ENCODE measurements at places on chromosomes 6 and 20.
A peak's percentile ranks its signal among the peaks of the same experiment; 100 is the strongest.

GRCh38 chr6:169991031-169991390 is 239.6 kb downstream of the ERMARD start:
- no peak for DNase-seq

DNA sequence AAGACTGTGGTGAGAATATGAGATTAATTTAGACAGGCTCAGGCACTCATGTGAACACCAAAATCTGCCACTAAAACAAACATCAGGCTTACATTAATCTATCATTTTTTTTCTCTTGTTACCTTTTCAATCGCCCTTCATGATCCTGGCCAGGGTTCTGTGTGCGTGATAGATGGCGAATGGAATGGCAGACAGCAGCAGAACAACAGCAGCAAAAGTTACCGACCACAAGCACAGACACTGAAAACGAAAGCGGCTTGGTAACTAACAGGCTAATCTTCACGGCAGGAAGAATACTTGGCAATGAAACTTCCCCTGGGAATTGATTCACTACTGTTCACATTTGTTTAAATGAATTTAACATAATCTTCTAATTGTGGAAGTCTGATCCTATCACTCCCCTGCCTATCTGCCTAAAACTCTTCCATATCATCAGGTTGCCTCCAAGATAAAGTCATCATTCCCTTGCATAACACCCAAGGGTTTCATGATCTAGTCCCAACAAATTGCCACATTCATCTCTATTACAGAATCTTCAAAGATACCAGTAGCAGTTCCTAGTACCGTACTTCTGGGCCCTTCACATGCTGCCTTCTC is 28.7 kb downstream of the PTPRK start:
- DNase-seq: peak; percentile 78

- no peak for DNase-seq
These were observed 16.7 kb downstream of the EDN3 start for GRCh38 chr20:59316911-59317731.

GRCh38 chr6:45566882-45567281 is 189.1 kb upstream of the SUPT3H start:
- DNase-seq: peak; percentile 66

DNA sequence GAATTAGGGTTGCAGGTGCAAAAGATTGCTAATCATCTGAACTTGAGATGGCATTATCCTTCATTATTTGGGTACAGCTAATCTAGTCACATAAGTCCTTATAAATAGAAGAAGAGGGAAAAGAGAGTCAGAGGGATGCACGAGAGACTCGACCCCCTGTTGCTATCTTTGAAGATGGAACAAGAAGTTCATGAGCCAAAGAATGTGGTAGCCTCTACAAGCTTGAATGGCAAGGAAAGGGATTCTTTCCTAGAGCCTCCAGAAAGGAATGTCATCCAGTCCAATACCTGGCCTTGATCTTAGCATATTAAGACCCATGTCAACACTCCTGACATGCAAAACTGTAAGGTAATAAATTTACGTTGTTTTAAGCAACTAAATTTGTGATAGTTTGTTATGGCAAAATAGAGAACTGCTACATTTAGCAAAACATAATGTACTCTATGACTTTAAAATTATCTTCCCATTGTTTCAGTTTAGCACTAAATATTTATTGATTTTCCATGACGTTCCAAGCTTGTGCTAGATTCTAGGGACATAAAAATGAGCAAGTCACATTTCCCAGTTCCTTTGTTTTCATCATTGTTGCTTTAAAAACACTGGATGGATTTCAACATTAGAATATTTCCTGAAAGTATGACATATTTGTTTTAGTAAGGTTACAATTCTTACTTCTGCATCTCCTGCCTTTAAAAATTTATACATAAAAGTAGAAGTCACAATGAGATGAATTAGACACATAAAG is 12.7 kb downstream of the MANEA start:
- DNase-seq: no peak

DNA sequence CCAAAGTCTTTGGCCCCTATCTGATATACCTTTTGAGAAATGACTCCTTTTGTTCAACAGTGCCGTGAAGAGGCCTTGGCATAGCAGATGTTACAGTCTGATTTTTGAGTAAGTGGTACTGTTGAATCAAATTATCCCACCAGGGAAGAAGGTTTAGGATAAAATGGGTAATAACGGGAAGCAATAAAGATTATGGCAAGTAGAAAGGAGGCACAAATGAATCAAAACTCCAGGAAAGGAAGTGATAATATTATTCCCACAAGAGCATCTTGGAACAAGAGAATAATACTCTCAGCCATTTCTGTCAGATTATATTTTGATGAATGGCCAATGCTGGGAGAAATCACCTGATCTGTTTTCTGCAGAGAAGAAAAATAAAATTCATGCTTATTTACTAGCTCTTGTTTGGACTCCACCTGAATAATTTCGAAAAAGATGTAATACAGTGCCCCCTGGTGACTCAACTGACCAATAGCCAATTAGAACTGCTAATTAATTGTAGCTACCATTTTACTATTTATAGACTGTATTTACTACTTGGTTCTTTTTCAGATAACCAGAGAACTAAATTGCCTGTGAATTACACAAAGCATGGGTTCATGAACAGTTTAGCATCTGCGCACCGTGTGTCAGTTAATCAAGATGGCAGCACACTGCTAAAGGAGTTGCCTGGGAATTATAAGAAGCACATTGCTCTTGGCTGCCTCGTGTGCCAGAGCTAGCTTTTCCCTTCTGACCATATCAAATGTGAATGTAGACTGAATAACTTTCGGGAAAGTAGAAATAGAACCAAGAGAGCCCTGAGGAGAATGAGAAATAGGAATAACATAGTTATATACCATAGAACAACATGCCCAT is 78.5 kb upstream of the TRDN start:
- DNase-seq: peak; percentile 40

GRCh38 chr6:109299776-109300564 is 82.3 kb downstream of the CD164 start:
- no peak for DNase-seq

GRCh38 chr6:104704191-104704590 is 155.5 kb downstream of the HACE1 start:
- DNase-seq: peak; percentile 25

- no peak for DNase-seq
These were observed 126.9 kb upstream of the UFL1 start for GRCh38 chr6:96394727-96395126.

DNA sequence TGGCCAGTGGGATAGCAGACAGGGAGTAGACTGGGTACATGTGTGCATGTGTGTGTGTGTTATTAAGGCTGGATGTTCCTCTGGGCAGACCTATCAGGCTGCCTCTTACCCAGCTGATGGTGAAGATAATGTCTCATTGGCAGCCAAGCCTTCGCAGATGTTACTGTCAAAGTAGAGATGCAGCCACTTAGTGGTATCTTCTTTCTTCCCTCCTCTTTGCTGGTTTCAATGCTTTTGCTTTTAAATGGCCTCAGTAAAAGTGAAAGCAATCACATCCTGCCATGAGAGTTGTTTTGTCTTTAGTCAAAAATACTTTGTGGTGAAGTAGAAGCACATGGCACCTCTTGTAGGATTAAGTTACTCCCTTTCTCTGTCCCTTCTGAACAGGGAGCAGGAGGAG is 57.5 kb downstream of the SNRNP48 start:
- DNase-seq: no peak

DNA sequence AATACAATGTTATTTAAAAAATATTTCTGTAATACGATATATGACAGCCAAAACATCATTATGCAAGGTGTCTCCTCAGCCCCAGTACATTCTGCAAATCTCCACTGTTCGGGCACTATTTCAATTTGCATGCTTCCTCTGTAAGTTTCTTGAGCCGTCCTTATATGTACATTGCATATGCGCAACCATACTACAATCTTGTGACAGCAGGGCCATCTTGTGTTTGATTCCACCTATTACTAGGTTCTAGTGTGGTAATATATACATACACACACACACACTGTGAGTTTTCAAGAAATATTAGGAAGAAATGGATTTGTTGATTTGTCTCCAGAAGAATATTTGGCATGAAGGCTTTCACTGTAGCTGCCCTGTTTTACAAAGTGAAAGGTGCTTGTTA is 9.8 kb downstream of the LYRM4 start:
- no peak for DNase-seq

DNA sequence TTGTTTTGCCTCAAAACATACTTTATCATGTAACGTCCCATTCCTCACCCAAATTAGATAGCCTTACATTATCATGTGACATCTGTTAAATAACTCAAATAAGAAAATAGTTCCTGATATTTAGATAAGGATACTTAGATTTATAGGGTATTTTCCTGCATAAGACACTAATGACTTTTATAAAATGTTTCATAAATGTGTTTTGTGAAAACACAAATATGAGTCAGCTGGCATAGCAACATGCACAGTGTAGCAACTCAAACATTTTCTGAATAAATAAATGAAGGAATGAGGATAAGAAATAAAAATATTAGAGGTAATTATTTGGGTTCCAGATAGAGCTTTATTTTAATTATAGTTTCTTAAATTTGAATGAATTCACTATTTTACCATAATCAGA is 460.4 kb upstream of the PLCB4 start:
- no peak for DNase-seq

DNA sequence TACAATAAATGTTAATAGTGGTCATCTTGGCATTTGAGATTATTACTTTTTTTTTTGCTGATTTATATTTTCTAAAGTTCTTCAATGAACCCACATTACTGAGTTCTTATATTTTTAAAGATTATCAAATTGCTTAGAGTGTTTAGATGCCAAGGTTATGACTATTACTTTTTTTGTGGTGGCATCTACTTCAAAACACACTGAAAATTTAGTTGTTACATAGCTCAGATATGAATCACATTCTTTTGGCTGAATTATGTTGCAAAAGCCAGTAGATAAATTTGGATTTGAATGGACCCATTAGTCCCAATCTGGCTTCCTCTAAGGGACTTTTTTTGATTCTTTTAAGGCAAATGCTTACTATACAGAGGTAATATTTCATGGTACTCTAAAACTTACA is 8.9 kb downstream of the UTRN start:
- peak; percentile 79 for DNase-seq

DNA sequence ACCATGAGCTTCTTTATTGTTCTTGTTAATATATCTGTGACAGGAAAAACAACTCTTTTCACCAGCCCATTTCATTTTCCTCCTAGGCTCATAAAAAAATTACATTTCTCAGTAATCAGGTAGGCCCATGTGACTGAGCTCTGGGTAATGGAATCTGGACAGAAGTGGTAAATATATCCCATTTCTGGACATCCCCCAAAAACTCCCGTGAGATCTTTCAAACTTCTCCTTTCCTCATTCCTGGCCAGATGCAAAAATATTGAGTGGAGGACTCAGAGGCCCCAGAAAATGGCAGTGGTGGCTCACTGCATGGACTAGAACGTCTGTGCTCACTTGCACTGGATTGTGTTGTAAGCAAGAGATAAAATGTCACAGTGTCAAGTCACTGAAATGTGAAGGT is 3.8 kb upstream of the CHD6 start:
- DNase-seq: no peak

DNA sequence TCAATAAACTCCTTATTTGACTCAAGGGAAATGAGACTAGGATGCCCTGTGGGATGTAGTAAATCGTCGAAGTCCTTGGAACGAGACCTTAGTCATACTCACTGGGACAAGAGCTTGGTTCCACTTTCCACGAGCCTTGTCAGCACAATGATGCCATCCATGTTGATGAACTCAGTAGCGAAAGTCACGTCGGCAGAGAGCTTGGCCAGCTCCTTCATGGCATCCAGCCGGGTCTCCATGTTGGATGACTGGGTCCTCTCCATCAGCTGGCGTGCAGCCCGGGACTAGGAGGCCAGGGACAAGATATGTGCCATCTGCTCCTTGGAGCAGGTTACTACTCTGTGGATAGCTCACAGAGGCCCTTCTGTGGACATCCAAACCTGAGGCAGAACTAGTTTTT is 17.5 kb downstream of the ELMO2 start:
- no peak for DNase-seq

DNA sequence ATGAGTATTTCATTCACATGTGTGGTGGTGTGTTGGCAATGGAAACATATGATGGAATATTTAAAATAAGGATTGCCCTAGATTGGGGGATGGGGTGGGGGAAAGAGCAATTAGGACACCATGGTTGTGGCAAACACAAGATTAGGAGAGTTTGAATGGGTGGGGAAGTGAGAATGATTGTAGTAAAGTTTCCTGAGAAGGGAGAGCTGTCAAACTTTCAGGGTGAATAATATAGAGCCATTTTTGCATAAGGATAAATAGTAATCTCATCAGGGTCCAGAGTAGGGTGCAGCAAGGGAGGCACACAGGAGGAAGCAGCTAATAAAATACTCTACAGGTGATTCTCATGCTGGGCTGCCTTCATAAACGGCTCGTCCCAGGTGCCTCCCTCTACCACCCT is 294.9 kb upstream of the MARCKS start:
- DNase-seq: no peak

DNA sequence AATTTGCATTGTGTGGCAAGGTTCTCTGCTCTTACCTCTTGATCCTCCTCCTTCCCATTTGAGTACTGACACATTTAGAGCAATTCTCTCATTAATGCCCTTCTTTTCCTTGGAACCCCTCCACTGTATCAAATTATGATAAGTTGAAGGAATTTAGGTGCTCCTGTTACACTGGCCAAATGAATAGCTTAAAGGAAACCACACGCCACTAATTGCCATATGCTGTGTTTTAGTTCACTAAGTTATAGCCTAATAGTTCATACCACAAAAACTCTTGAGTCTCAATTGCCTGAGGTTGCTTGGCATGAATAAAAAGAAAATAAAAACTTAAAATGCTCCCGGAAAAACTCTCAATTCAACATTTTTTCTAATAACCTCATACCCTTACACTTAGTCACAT is 1239.3 kb downstream of the EPHA7 start:
- DNase-seq: no peak

DNA sequence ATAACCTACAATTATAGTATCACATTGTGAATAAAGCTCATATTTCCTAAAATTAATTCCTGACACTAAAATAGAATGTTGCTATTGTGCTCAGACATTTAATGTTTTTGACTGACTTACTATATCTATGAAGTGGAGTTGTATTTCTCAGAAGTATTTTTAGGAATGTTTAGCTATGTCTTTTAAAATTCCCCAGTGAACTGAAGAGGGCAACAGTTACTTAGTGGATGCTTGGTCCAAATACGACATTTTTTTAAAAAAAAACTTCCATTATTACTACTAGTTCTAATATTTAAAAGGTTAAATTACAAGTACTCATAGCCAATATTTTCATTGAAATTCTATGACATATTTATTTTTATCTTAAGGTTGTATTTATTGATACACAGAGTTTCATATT is 460.2 kb downstream of the COL12A1 start:
- no peak for DNase-seq

DNA sequence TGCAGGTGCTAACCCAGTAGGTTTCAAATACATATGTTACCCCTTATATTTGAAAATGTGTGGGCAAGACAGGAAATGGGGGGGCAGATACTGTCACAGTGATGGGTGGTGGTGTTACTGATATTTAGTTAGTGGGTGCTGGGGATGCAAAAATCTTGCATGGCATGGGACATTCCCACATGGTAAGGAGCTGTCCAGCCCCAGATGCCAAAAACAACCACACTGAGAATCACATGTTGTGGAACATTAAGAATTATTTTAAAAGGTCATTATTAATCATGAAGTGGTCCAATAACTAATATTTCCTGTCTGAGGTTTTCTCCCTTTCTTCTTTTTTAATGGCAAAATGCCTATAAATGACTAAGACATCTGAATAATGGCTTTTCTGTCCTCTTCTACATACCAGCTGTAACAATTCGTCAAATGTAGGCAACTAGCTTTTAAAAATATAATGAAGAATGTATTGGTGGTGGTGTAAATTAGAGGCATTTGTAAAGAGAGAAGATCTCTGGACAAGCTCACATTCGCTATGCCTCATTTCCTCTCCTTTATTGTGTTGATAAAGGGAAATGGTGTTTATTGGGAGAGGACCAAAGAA is 57.3 kb upstream of the SLC35B3 start:
- DNase-seq: peak; percentile 14

Data from astrocyte of the spinal cord (primary cell).